ENCODE measurements at places on chromosomes 5 and 9.

DNA sequence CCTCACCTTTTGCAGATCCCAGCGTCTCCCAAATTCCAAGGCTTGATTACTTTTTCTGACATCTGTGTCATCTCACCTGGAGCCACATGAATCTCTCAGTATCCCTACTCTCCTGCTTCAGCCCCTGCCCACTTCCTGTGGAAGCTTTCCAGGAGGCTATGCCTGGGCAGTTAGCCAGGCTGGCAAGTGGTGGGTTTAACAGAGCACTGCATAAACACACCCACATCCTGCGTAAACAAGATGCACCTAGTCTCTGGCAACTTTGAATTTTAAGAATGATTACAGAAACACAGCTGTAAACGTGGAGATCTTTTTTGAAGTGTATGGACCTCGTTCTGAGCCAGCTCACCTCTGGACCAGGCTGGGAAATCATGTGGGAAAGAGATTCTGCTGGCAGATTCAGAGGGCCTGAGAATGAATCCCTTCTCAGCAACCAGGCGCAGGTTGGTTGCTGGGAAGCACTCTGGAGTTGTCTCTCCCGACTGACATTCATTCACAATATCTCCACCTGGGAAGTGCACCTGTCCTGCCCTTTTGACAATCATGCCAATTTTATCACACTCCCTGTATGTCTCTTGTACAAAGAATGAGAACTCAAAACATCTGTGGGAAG, 55.7 kb upstream of the FANCC start:
- DNase-seq, result no peak

- DNase-seq, result no peak
These were observed 52.3 kb downstream of the NTNG2 start for GRCh38 chr9:132214027-132214622.

DNA sequence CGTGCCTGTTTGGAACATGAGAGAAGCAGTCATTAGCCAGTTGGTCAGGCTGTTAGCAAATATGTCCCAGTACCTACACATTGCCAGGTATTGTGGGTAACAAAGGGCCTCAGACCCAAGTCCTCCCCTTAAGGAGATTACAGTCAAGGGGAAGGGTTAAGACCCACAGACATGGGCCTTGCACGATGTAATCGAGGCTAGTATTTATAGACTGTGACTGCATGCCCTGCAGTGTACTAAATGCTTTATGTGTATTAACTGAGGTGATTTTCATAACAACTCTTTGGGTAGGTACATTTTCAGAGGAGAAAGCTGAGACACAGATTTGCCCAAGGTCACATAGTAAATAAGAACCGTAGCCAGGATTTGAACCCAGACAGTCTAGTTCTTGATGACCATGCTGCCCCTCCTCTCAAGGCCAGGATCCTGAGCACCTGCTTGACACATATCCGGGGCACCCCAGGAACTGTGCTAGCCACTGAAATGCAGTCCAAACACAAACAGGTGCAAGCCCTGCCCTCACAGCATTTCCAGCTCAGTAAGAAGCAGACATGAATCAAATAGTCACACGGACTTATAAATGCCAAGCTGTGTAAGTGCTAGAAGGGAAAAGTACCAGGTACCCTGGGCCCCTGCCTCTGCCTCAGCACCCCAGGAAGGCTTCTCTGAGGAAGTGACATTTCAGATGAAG, 32.0 kb upstream of the GRPEL2 start:
- DNase-seq, result no peak

- no peak for DNase-seq
These were observed 147.0 kb downstream of the DCP2 start for GRCh38 chr5:113123618-113124017.

GRCh38 chr5:96863114-96863513, 13.2 kb upstream of the ERAP2 start:
- no peak for DNase-seq

DNA sequence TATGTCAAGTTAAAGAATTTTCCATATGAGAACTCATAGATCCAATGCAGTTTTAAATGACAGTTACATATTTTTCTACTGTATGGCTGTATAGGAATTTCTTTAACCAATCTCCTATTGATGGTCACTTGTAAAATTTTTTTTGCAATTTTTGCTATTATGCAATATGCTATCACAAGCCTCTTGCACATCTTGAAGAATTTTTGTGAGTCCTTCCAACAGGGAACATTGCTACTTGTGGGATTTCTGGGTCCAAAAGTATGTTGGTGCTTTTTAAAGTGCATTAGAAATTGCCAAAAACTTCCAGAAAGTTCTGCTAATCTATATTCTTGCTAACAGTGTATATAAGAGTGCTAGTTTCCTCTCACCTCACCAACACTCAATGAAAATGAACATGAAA, 65.1 kb downstream of the NPR3 start:
- no peak for DNase-seq

- DNase-seq, result no peak
These were observed 143.4 kb downstream of the FBXL17 start for GRCh38 chr5:108238461-108238860.

DNA sequence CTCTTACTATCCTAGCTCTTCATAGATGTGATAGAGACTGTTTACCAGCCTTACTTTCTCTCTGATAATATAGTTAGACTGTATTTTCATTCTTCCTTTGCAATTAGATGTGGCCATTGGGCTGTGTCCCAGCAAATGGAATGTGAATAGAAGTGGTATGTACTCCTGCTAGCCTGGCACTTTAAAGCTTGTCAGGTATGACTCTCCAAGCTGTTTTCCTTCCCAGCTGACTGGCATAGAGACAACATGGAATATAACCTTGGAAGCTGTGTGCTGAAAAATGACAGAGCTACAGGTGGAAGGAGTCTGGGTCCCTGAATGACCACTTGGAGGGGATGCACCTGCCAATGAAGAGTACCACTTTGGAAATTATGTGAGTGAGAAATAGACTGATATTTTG, 116.2 kb downstream of the DIRAS2 start:
- DNase-seq, result no peak

DNA sequence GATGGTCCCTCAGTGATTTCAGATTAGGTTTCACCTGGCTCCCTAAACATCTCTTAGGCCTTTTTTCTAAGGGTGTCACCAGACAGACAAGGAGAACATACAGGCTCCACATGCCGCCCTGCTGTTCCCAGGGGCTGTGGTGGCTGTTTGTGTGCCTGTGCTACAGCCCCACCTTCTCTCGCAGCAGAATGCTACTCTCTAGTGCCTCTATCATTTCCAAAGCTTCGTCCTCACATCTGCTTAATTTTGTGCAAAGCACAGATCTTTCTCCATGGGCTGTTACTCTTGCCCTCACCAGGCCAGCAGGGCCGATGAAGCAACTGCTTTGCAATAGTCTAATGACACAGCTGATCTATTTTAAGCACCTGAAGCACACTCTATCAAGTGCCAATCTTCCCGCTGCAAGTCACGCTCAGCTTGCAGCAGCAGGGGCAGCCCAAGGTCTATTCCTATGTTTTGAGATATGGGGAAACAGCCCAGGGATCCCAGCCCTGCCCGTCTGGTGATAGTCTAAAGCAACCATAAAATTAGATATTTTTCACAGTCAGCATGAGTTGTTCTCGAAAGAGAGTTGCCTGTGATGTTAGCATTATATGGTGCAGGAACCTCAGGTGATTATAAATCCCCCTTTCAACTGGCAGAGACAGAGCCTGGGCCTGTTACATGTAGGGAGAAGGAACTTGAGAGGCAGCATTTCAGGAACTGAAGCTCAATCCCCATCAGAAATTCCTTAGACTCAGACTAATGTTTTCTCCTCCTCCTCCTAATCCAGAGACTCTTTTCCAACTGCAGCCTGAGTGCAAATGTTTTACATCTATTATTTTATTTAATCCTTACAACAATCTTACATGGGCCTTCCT, 12.7 kb downstream of the ABLIM3 start:
- DNase-seq, result no peak

DNA sequence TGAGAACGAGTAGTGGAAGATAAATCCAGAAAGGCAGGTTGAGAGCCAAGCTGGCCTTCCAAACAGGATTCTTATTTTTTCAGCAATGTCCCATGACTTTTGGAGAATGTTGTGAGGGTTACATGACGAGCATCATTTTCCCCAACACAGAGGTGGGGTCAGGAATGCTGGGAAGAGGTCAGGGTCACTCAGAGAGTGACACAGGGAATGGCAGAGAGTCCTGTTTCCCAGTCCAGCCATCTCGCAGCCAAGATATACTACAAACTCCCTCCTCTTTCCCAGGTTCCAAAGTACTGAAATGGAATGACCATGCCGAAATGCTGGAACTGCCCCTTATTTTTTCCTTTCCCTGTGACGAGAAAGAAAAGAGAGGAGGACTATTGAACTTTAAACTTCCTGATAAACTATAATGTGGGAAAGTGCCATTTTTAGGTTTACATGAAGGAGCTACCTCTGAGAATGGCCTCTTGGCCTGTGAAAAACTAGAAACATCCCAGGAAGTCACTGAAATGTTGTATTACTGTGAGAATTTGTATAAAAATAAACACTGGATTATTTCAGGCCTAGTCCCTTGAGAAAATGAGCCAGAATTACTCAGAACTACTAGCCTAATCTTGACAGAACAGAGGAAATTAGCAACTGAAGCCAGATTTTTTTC, 420.4 kb downstream of the CETN3 start:
- no peak for DNase-seq

DNA sequence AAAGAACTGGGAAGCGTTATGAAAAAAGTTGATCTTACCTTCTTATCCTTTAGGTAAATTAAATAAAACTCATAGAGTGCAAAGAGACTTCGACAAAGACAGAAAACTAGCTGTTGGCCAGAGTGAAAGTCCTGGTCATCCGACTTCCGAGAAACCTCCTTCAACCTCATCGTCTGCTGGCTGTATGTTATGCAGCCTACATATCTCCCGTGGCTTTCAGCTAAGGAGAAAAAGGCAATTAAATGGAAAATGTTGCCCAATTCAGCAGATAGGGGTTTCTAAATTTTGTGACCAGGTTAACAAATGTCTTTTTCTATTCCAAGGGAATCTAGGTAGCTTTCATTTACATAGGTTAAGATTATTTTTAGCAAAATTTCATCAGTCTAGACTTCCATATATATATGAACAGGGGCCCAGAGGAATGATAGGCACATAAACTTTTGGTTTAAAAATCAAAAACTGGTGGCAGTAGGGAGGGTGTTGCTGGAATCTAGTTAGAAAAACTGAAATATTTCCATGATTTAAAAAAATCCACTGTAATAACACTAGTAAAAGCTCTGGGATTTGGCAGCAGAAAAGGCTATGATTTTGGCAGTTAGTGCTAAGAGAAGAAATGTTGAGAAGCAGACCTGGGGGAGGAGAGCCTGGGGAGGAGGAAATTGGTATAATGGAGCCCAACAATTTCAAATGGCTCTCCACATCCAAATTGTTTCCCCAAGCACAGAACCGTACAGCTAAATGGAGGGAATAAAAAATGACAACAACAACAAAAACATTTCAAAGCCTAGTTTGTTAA, 32.1 kb downstream of the RAI14 start:
- no peak for DNase-seq

All from CD4-positive, alpha-beta T cell treated with Interleukin-4 for 1 hour (primary cell).